Glutamatergic neuron (in vitro differentiated cells): ENCODE measurements at places on chromosomes 3 and 15. TPM values are rescaled to one million over a fixed set of nuclear protein-coding genes. Genes with fewer than 3 reads are reported as not detected.

- no peak for DNase-seq
Measured at GRCh38 chr15:40960151-40960885, 7.0 kb downstream of the CHAC1 start.

- DNase-seq: no peak
Measured at GRCh38 chr3:124621498-124621897, 108.8 kb upstream of the UMPS start.

GRCh38 chr15:47844437-47844836, 127.1 kb downstream of the SEMA6D start:
- DNase-seq: no peak

- no peak for DNase-seq
Measured at GRCh38 chr3:18723206-18723810, 298.2 kb upstream of the SATB1 start.

DNA sequence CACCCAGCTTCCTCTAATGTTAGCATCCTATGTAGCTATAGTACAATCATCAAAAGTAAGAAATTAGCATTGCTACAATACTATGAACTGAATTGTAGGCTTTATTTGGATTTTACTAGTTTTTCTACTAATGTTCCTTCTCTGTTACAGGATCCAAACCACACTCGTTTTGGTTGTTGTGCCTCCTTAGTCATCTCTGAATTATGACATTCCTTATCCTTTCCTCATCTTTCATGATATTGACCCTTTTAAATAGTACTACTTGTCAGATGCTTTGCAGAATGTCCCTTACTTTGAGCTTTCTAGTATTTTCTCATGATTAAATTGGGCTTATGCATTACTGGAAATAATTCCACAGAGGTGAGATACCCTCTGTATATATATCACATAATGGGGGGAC, 265.4 kb downstream of the VPS13C start:
- no peak for DNase-seq

DNA sequence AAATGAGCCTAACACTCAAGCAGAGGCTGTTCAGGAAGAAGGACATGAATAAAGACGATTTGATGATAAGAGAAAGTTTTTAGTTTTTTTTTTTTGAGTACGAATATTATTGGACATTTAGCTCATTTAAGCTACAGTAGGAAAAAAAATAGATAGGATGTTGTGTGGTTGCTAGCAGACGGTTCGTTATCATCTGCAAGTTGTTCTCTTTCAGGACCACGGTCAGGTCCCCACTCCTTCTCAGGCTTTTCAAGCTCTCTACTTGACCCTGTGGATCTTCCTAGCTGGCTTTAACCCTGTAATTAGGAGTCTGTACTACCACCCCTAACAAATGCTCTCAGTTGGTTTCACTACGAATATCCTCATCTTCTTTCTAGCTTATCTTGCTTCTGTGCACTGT, 1.1 kb downstream of the KCNH8 start:
- no peak for DNase-seq

GRCh38 chr3:189334064-189334920, 162.5 kb downstream of the TPRG1 start:
- DNase-seq: no peak

DNA sequence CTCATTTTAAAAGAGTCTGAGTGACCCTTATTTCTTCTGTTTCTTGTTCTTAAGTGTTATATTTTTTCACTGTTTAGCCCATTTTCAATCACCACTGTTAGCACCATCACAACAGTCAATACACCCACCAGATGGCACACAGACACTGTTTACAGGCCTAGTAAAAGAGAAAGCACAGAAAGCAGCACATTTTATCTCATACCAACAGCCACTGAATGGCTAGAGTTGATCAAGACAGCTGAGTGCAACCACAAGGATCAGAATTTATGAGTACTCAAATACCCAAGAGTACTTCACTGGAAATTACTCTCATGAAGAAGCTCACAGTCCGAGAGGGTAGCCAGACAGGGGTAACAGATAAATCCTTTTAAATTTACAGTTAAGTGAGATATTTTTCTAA, 127.0 kb downstream of the TFDP2 start:
- no peak for DNase-seq

GRCh38 chr3:193968380-193968974, 167.5 kb upstream of the HES1 start:
- DNase-seq: no peak

IL17RE gene
- 3.9 TPM for total RNA-seq

USP13 gene
- 28.5 TPM for total RNA-seq

CMTM7 gene
- total RNA-seq: 95.5 TPM
